Ammon's horn (tissue), 1 donor: ENCODE measurements at places on chromosomes 12 and 14.
A peak's percentile ranks its signal among the peaks of the same experiment; 100 is the strongest.

GRCh38 chr14:100056964-100057795, 8.0 kb upstream of the EVL start:
- DNase-seq: peak; percentile 22

DNA sequence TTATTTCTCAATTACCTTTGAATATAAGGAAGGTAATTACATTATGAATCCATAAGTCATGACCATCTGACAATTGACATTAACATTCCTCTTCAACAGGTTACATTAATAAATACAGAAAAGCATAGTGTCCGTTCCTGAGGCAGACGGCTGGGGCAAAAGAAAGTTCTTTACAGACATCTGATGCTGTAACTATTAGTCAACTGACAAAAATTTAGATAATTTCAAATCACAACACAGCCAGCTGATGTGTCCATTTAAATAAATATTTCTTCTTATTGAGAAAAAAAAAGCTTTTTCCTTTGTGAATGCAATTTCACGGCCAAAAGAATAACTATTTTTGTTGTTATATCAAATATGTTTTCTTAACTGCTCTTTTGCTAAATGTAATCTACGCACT, 9.2 kb upstream of the PYROXD1 start:
- DNase-seq: no peak

DNA sequence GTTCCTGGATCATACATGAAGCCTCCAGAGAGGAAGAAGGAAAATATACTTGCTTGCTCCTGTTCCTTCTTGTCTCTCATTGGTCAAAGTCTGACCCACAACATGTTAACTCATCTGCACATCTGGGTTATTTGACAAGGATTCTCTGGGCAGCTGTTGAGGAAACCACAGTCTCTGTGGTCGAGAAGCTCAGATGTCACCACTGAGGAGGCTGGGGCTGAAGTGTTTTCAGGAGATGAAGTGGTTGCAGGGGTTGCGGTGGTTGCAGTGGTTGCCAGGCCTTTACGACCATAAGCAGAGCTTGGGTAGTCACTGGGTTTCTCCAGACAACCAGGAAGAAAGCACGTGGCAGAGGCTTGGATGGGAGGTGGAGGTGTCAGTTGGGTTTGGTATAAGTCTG, 265.0 kb upstream of the LRIG3 start:
- DNase-seq: no peak

- no peak for DNase-seq
Measured at GRCh38 chr12:125070661-125071390, 5.6 kb downstream of the AACS start.

- no peak for DNase-seq
Measured at GRCh38 chr14:59103396-59103795, 85.1 kb upstream of the DAAM1 start.

DNA sequence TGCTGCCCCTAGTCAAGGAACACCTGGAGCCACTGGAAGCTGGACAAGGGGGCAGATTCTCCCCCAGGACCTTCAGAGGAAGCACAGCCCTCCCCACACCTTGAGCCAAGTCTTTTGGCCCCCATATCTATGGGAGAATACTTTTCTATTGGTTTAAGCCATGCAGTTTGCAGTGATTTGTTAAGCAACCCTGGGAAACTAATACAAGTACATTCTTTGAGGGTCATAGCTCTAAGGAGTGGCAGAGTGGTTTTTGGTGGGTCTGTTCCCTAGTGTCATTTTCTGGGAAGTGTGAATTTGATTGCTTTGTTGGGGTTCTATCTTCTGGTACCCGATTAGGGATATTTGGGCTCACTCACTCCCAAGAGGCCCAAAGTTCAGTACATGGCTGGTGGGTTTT, 50.8 kb upstream of the PTCSC3 start:
- no peak for DNase-seq

DNA sequence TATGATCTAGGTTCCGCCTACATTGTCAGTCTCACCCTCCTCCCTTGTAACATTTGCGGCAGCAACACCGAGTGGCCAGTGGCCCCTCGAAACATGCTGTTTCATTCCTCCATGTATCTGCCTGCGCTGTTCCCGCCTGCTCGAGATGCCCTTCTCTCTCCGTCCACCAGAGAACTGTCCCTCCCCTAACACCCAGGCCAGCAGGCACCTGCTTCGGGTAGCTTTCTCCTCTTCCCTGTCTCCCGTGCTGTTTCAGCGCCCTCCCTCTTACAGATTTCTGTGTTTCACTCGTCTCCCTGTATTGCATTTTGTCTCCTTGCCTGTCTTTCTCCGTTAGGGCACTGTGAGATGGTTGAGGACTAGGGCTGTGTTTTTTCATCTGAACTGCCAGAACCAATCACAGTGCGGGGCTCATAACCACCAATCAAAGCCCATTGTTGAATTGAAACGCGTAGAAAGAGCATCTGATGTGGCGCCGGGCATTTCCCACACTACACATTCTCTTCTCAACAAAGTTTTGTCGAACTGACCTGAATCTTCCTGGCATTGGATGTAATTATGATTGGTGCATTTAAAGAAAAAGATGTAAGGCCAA, 40.9 kb upstream of the ELK3 start:
- no peak for DNase-seq

DNA sequence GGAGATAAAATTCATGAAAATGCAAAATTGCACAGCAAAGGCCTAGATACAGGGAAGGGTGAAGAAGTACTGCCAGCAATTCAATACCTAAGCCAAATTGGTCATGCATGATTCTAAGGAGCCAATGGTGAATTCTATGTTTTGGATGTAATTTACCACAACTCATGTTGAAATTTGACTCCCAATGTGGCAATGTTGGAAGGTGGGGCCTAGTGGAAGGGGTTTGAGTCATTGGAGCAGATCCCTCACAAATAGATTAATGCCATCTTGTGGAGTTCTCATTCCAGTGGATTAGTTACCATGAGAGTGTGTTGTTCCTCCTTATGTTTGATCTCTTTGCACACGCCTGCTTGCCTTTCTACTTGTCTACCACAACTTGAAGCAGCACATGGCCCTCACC, 194.0 kb upstream of the ALG10 start:
- no peak for DNase-seq

- DNase-seq: no peak
Measured at GRCh38 chr14:33679461-33680225, 271.2 kb downstream of the EGLN3 start.

GRCh38 chr12:108364879-108365278, 25.8 kb upstream of the CMKLR1 start:
- no peak for DNase-seq

- DNase-seq: no peak
Measured at GRCh38 chr14:35201066-35201465, 78.7 kb downstream of the PRORP start.

GRCh38 chr14:77955816-77956484, 156.0 kb downstream of the ADCK1 start:
- DNase-seq: no peak

DNA sequence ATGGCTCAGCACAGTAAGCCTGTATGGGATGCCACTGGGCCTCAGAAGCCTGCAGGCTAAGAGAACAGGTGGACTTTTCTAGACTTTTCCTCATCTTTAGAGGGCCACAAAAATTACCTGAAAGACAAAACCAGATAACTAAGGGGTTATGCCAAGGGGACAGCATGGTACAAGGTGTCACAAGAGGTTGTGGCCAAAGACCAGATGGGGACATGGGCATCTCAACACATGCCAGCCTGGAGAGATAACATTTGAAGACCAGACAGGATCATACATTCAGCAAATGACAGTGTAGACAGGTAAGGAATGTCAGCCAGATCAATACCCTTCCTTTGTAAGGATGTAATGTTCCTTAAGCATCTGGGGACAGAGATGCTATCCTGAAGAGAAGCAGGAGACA, 8.9 kb upstream of the CRY1 start:
- no peak for DNase-seq

DNA sequence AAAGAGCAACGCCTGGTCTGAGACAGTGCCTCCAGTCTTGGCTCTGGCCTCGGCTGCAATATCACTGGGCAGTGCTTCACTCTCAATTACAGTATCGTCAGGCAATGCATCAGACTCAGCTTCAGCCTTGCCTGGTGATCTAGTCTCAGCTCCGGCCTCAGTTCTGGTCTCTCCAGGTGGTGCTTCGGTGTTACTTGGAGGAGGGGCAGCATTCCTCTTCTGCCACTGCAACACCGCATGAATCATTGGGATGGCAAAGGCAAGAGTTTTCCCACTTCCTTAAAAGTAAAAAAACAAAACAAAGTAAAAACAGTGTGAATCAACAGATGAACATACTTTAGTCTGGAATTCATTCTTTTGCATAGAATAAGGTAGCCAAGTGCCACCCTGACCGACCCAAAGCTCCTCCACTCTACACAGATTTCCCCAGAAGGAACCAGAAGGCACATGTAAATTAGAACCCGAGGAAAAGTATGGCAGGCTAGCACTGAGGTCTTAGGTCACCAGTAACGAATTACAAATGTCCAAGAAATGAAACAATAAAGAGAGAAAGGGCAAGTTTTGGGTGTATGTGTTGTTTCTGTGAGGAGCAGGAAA, 18.6 kb downstream of the DDX24 start:
- DNase-seq: no peak

DNA sequence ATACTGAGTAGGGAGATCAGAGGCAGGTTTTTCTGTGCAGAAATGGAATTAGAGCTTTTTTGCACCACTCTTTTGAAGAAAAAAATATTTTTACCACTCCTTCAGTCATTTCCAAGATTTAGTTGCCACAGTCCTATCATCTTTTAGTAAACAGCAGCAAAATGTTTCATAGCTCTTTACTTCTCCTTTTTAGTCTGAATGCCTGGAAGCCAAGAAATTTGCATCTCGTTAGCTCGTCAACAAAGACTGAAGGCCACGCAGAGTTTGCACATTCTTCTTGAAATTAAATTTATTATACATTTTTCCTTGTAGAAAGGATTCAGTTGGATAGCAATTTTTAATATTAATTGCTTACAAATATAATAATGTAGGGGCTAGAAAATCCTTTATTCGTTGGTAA, 544.5 kb upstream of the ATP2B1 start:
- DNase-seq: no peak

GRCh38 chr12:126355346-126355745, 1290.1 kb downstream of the AACS start:
- peak; percentile 20 for DNase-seq

GRCh38 chr12:3646561-3647241, 106.2 kb downstream of the CRACR2A start:
- no peak for DNase-seq

DNA sequence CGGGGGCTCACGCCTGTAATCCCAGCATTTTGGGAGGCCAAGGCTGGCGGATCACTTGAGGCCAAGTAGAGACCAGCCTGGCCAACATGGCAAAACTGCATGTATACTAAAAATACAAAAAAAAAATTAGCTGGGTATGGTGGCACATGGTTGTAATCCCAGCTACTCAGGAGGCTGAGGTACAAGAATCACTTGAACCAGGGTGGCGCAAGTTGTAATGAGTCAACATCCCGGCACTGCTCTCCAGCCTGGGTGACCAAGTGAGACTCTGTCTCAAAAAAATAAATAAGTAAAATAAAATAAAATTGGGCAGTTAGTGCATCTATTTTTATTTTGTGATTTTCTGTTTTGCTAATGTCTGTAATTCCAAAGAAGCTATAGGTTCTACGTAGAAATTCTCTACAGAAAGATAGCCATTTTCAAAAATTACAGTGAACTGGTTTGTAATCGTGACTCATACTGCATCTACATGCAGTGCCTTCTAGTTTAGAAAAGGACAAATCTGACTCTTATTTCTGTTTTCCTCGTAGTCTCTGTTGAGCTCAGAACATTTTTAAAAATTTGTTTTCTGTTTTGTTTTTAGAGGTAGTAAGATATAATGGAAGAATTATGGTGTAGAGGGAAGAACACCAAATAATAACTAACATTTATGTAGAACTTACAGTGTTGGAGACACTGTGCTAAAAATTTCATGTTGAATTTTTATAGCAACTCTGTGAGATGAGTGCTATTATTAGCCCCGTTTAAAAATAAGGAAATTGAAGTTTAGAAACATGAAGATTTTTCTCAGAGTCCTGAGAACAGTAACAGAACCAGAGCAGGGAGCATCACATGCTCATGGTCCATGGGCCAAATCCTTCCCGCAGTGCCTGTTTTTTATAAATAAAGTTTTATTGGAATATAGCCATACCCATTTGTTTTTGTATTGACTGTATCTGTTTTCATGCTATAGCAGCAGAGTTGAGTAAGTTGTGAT, 201.2 kb downstream of the SYNE2 start:
- DNase-seq: no peak

DNA sequence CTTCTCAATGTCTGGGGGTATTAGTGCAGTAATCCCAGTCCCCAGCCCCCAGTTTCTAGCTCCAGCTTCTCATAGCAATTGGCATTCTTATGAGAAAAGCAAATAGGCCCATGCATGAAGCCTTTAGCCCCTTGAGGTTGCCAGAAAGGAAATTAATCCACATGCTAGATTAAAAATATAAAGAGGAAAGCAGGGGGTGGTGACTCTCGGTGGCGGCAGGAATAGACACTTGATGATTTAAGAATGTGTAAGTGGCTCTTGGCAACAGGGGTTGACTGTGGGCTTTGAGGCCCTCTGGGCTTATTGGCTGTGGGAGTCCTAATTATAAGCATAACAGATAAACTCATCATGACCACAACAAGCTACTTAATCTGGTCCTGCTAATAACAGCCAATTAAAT, 1367.3 kb upstream of the FLRT2 start:
- no peak for DNase-seq

DNA sequence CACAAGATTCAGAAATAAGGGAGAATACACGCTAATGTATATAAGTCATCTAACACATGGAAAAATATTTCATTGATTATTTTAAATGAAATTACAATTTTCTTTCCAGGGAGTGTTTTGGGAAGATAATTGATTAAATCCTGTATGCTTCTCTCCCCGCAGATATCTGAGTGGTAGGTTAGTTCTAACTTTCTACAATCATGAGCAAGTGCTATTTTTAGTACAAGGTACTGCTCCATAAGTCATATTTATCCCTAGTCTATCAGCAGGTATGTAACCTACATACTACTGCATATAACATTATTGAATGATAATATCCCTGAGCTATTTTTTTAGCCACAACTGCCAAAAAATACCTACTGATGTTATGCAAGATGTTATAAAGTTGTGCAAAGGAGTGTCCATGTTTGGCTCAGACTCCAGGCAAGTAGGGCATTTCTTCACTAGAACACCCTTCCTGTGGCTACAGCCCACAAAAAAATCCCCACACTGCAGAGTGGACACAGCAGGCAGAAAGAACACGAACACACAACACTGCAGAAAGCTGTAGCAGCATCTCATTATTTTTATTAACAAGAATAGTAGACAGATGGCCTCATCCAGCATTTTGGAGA, 87.0 kb downstream of the SEC23A start:
- DNase-seq: no peak

DNA sequence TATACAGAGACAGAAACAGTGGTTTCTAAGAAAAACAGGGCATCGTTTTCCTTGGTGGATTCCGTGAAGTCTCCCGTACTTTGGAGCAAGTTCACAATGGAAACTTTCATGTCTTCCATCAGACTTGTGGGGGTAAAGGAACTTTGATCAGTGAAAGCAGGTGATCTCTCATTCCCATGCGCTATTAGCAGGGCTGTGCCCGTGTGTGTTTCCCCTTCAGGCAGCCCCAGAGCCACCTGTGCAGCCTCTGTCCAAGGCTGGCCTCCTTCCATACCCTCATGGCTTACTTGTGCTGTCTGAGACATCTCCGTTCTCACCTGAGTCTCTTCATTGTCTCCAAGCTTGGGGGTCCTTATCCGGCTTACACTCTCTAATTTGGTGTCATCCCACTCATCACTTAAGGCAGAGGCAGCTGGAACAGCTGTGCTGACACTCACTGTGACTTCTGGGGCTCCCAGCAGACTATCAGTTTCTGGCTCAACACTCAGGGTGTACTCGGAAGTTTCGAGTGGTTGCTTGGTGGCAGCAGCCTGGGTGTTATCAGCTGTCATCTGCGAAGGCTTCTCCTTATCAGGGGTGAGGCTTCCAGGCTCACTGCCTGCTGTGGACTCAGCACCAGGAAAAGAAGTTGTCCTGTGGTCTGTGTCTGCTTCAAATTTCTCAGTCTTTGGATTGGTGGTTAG, 13.8 kb downstream of the ARMH4 start:
- no peak for DNase-seq
